PC-9 (cell line): ENCODE measurements at places on chromosomes 7 and 10.

GRCh38 chr10:84375011-84375410, 46.6 kb downstream of the CCSER2 start:
- H3K4me3 ChIP-seq, result no peak overlapping the region
- no peaks in the 10 kb centered on the region for H3K27me3 ChIP-seq
- peaks cover 15% of the 10 kb centered on the region for H3K36me3 ChIP-seq
- DNase-seq, result peak; percentile 27
- peaks cover 10% of the 10 kb centered on the region for H3K4me1 ChIP-seq
- no peak overlapping the region for H3K27ac ChIP-seq

- no peak overlapping the region for H3K27ac ChIP-seq
- no peaks in the 10 kb centered on the region for H3K4me1 ChIP-seq
- DNase-seq, result no peak
- no peaks in the 10 kb centered on the region for H3K27me3 ChIP-seq
- H3K36me3 ChIP-seq, result peaks cover 25% of the 10 kb centered on the region; the same call in 1 of the 2 replicates
- no peak overlapping the region for H3K4me3 ChIP-seq
These were observed 18.7 kb downstream of the KIFBP start for GRCh38 chr10:69007260-69007659.

GRCh38 chr7:116836911-116837310, 25.5 kb upstream of the CAPZA2 start:
- H3K4me3 ChIP-seq, result no peak overlapping the region
- H3K27me3 ChIP-seq, result no peaks in the 10 kb centered on the region
- peaks cover 13% of the 10 kb centered on the region; the same call in 1 of the 2 replicates for H3K4me1 ChIP-seq
- no peaks in the 10 kb centered on the region for H3K36me3 ChIP-seq
- DNase-seq, result peak; percentile 28

- H3K4me3 ChIP-seq, result no peak overlapping the region
- no peak overlapping the region for H3K27ac ChIP-seq
- H3K27me3 ChIP-seq, result no peaks in the 10 kb centered on the region
- DNase-seq, result no peak
- no peaks in the 10 kb centered on the region for H3K36me3 ChIP-seq
These were observed 208.5 kb downstream of the PTEN start for GRCh38 chr10:88071879-88072278.

GRCh38 chr7:148159331-148159730, 431.2 kb upstream of the C7orf33 start:
- no peak overlapping the region for H3K4me3 ChIP-seq
- no peak for DNase-seq
- no peak overlapping the region for H3K27ac ChIP-seq
- peaks cover 27% of the 10 kb centered on the region; the same call in 1 of the 2 replicates for H3K27me3 ChIP-seq
- H3K4me1 ChIP-seq, result no peaks in the 10 kb centered on the region
